Activated T-cell treated with anti-CD3 and anti-CD28 coated beads for 48 hours (primary cell): ENCODE measurements at places on chromosomes 12 and 14.

DNA sequence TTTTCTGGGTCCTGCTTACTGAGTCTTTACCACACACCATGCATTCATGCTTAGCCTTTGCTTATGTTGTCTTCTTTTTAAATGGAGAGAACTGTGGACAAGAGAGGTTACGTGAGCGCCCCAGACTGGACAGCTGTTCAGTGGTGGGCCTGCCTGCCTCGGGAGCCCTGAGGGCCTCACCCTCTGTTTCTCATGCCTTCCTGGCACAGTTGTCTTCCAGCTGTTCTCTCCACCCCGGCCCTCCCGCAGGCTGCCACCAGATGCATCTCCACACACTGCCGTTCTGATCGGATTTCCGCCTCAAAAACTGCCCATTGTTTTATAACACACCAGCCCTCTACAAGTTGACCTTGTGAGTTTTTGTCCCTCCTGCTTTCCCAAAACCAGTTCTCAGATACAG, 100.8 kb downstream of the SAMD4A start:
- no peak for DNase-seq

DNA sequence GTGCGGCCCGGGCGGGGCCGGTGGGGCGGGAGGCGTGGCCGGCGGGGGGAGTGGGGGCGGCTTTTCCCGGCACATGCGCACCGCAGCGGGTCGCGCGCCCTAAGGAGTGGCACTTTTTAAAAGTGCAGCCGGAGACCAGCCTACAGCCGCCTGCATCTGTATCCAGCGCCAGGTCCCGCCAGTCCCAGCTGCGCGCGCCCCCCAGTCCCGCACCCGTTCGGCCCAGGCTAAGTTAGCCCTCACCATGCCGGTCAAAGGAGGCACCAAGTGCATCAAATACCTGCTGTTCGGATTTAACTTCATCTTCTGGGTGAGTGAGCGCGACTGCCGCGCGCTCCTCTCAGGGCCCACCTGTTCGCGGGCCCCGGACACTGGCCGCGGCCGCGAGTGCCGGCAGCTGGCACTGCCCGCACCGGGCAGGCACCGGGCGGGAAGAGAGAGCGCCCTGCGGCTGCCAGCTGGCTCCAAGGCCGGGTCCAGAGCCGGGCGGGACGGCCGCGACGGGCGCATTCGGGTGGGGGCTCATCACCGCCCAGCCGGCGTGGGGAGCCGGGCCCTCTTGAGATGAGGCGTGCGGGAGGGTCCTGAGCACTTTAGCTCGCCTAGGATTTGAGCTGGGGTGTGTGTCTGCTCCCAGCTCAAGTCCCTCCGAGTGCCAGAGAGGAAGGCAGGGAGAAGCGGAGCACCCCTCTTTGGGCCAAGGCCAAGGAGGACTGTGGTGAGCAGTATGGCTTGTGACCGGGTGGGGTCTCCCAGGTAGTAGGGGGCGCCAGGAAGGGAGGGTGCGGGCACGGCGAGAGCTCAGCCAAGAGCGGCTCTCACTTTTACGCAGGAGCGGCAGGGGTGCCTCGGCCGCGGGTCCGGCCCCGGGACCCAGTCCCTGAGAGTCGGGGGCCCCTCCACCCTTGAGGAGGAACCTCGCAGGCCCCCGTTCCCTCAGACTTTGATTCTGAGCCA, at the start of gene CD9:
TSS of gene CD9 (plus strand) at position 145 of the 957 bp plus-strand sequence. CDS start at position 245, 100 bp downstream.
- DNase-seq, result peak; percentile 27

DNA sequence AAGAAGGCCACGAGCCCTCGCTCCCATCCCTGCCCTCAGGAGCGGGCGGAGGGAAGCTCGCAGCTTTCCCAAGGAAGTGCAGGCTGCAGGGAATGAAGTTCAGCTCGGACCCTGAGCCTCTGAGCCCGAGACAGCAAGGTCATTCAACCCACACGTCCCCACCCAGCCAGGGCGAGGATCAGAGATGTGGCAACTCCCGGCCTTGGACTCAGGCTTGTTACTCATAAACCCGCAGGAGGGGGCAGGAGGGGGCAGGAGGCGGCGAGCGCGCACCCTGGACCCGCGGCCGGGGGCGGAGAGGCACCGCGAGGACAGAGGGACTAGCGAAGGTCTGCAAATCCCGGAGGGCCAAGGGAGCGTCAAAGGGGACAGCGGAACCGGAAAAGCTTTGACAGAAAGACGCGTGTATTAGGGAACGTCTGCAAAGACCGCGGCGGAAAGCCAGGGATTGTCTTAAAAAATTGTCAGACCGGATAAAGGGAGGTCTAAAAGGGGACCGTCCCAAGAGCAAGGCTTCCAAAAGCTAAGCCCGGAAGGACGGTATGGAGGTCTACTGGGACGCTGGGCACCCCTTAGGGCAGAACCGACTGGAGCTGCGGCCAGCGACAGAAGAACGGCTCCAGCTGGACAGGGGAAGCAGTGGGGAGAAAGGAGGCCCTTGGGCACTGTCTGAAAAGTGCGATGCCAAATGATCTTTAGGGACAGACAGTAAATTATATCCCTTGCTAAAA, 611 bp upstream of the DCAF11 start:
- DNase-seq, result peak; percentile 82

GRCh38 chr14:69156224-69156623, 3.3 kb upstream of the DCAF5 start:
- DNase-seq, result no peak
